ENCODE measurements at places on chromosomes 16 and 17.
A peak's percentile ranks its signal among the peaks of the same experiment; 100 is the strongest.

DNA sequence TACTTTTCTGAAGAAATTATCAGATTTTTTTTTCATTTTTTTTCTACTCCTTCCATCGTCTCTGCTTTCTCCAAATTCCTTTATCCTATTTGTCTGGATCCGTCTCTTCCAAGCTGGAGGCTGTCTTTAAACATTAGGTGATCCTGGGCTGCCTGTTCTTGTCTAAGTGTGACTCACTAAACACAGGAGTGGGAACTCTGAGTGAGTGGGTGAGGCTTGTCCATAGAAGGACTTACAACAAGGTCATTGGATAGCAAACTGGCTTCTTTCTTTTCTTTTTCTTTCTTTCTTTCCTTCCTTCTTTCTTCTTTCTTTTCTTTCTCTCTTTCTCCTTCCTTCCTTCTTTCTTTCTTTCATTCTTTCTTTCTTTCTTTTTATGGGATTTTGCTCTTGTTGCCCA, 18.2 kb downstream of the ALOX15 start:
- peak; percentile 10 for DNase-seq

DNA sequence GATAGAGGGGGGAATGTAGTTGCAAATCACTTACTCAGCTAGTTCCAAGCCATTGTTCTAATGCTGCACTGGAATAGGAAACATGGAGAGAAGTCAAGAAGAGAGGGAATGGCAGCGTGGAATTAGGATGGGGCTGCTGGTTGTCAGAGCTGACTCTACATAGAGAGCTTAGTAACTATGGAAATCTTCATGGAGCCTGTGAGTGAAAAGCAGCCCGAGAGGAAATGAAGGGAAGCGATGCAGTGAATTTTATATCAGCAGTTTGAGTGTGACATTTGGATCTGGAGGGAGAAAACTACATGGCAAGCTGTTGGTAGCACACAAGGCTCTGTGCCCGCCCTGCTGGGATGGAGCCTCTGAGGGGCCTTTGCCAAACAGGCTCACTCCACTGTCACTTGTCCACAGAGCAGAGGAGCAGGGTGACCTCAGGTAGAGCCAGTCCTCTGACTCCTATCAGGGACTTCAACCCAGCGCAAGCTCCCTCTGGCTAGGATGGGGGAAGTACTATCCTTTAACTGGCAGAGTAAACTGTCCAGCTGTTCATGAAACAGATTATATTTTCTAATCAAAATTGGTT, 27.9 kb upstream of the PMFBP1 start:
- DNase-seq, result no peak

DNA sequence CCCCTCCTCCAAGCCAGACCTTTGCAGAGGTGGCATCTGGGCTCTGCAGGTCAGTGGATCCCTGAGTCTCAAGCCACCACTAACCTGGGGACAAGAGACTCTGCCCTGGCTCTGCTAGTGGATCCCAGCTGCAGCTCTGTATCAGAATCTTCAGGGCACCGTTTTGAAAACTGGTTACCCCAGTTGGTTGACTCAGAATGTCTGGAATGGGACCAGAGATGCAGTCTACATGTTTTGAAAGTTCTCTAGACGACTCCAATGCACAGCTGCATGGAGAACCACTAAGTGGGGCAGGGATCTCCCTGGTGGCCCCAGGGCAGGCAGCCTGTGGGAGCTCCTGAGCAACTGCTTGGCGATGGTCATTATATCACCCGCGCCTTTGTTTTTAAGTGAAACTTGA, 34.1 kb upstream of the ADORA2B start:
- no peak for DNase-seq

GRCh38 chr17:6073620-6074019, 3.4 kb downstream of the WSCD1 start:
- DNase-seq, result no peak

DNA sequence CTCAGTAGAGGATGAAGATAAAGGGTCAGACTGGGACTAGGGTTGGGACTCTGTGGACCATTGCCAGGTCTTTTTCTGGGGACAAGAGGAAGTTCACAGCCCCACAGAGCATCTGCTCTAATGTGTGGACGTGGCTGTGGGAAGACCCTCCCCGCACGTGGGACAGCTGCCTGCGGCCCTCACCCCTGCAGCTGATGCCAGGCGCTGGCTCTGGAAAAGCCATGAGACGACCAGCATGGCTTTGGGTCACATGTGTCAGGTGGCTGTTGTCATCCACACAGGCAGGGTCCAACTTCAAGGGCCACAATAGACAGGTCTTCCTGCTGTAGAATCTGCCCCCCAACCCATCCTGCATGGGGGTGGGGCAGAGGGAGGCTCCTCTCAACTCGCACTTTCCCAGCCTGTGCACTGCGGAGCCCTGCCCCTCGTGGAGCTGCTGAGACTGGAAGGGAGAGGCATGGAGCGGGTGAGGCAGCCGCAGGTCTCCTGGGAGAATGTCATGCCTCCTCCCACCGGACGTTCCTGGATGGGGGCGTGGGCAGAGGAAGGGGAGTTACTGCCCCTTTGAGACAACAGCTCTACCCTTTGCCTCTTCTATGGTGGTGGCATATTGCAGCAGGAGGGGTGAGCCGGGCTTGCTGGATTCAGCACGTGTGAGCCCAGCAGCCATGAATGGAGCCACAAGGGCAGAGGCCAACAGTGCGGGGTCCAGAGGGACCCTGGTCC, 53.4 kb downstream of the PIMREG start:
- DNase-seq, result no peak

DNA sequence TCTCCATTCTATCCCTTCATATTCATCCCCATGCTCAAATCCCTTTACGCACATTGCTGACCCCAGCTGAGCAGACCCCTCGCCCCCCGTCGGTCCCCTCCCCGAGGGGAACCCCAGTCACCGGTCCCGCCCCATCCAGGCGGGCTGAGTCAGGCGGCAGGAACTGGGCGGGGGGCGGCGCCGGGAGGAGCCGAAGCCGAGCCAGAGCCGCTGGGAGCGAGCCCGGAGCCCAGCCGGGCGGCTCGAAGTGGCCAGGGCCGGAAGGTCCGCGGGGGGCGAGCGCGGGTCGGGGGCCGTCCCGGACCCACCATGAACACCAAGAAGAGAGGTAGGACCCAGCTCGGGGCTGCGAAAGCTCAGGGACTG, 8.6 kb downstream of the RIPOR1 start:
- DNase-seq, result peak; percentile 47

- no peak for DNase-seq
These were observed 116.7 kb downstream of the CCDC182 start for GRCh38 chr17:57628421-57628820.

DNA sequence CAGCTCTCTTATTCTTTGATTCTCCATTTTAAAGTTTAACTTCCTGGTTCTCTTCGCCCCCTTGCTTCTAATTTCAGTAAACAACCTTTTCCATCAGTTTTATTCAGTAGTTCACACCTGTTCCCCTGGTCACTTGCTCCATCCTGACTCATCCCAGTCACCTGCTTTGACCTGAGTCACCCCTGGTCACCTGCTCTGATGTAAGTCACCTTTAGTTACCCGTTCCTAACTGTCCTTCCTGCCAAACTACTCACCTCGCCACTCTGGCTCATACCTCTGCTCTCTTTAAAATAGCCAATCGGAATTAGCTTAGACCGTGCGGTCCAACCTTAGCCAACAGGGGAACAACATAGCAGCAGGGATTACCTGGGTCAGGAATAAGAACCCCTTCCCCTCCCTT, 4.7 kb upstream of the NLRC5 start:
- DNase-seq, result no peak

DNA sequence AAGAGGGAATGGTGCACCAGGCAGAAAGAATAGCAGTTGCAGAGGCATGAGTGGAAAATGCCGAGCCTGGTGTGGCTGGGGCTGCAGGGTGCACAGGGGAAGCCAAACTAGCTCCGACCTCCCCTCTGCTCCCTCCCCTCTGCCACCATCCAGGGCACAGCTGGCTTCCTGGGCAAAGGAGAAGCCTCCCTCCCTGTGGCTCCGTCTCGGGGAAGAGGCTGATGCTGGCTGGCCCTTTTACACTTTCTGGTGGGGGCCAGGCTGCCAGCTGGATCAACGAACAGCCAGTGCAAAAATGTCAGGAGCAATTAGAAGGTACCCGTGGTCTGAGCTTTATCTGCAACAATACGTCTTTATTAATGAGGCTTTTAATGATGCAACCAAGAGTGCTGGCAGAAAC, 37.1 kb upstream of the KCNJ12 start:
- DNase-seq, result no peak

DNA sequence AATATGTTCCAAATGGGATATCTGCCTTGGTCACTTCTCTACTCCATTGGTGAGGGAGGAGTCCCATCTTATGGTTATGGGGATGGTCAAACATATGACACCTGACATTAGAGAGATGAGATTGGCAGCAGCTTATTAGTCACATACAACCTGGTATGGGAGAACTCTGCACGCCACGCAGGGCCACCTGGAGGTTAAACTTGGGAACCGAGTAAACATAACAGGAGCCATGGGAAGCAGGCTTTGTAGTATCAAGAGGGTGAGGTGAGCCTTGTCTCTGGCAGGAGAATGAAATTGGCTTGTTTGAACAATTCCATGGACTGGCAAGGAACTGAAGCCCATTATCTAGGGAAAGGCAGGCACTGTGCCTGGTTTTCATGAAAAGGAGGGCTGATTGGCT, 238.7 kb upstream of the ELAC2 start:
- DNase-seq, result no peak

GRCh38 chr16:67158637-67159600, 790 bp downstream of the TRADD start:
- no peak for DNase-seq

- DNase-seq, result no peak
These were observed 57.6 kb downstream of the SYT17 start for GRCh38 chr16:19225651-19226050.

- DNase-seq, result no peak
These were observed 254.7 kb downstream of the CDH13 start for GRCh38 chr16:82881516-82881915.

GRCh38 chr16:59773330-59773729, 1039.2 kb upstream of the GOT2 start:
- no peak for DNase-seq

DNA sequence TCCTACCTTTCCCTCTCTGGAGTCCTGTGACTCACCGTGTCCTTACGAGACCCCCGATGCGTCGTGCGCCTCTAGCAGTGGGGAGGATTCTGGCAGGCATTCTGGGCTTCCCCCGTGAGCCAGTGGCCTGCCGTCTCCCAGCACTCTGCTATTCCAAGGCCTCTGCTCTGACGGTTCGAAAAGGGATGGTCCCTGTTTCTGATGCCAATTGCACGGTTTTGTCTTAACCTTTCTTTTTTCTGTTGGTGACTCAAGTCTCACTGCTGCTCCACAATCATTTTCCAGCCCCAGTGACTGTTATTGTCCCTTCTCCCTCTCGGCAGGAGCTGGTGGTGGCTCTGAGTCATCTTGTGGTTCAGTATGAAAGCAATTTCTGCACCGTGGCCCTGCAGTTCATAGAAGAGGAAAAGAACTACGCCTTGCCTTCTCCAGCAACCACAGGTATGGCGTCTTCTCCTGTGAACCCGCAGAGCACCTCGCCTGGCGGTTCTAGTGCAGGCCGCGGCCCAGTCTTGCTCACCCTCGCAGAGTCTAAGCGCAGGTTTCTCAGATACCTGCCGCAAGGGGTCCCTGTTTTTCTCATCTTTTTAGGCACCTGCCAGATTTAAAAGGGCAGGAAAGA, 100.1 kb upstream of the CHMP6 start:
- peak; percentile 97 for DNase-seq

DNA sequence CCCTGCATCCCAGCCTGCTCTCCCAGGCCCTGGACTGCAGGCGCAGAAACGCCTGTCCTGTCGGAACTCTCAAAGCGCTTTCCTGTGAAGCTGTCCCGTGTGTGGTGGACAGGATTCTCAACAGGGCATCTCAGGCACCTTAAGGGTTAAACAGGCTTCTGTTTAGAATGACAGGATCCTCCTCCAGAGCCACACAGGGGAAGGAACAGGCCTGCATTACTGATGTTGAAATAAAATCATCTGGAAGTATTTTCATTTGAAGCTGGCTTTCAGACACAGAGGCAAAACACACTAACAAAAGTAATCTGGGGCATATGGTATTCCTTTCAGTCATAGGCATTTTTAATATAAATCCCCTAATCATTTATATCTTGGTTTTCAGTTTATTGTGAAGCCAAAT, 7.4 kb downstream of the HS3ST3A1 start:
- DNase-seq, result peak; percentile 59

DNA sequence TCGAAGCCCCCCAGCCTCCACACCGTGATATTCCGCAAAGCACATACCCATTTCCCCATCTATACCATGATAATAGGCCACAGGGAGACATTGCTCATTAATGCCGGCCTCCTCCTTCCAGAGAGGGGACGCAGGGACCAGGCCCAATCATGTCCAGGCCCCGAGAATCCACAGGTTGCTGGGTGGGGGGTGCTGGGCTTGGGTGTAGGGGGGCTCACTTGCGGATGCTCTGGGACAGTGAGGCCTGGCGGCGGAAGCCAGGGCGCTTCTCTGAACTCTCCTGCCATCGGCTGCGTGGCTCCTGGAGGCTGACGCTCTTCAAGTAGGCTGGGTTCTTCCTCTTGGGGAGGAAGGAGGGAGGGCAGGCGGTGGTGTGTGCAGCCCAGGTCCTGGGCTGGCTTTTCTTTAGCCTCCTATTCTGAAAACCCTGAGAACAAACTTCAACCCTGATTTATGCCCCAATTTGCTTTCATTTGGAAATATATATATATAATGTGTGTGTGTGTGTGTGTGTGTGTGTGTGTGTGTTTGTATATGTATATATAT, 12.2 kb downstream of the AANAT start:
- no peak for DNase-seq

Data from fibroblast of skin of right quadriceps (primary cell).